T-helper 2 cell treated with Interferon-gamma antibody and Interleukin-4, amounts not matched to agents 100 ng/mL and 5 ng/mL, for 36 hours (primary cell): ENCODE measurements at places on chromosomes 12 and 14. TPM values are rescaled to one million over a fixed set of nuclear protein-coding genes. Genes with fewer than 3 reads are reported as not detected.

Gene GPR135
- total RNA-seq = 1.6 and 1.9 TPM in 2 replicates

Gene TCP11L2
- 10.4 and 10.5 TPM in 2 replicates for total RNA-seq

Gene TROAP
- 77.6 and 79.0 TPM in 2 replicates for total RNA-seq

Gene NANOG
- total RNA-seq = not detected in 2 replicates

Gene SMARCC2
- 136 and 141 TPM in 2 replicates for total RNA-seq

Gene RASAL1
- 0.09 and 0.14 TPM in 2 replicates for total RNA-seq

Gene MYF6
- total RNA-seq = not detected in 2 replicates

Gene TMEM63C
- total RNA-seq = 0.43 and 0.80 TPM in 2 replicates

Gene TWF1
- 28.6 and 32.2 TPM in 2 replicates for total RNA-seq

Gene AVPR1A
- total RNA-seq = not detected in 2 replicates

Gene KRT3
- not detected in 2 replicates for total RNA-seq

Gene CRACR2A
- total RNA-seq = 36.5 and 39.2 TPM in 2 replicates

Gene SLC35F4
- total RNA-seq = not detected in 2 replicates

Gene SLCO1B1
- total RNA-seq = not detected in 2 replicates

Gene SYCP3
- 0.93 and 1.2 TPM in 2 replicates for total RNA-seq

Gene SERPINA10
- total RNA-seq = not detected in 2 replicates

Gene LRIG3
- 0.05 TPM in 1 of 2 replicates, not detected in the other for total RNA-seq

Gene DPF3
- 2.5 and 2.7 TPM in 2 replicates for total RNA-seq

Gene CLEC12A
- total RNA-seq = 1.8 TPM in 2 replicates

Gene GPR137C
- total RNA-seq = 0.34 and 0.50 TPM in 2 replicates

Gene C12orf75
- 300 and 311 TPM in 2 replicates for total RNA-seq

Gene TEX52
- 0.16 TPM in 1 of 2 replicates, not detected in the other for total RNA-seq

Gene TPPP2
- not detected in 2 replicates for total RNA-seq

Gene PTPRO
- total RNA-seq = 3.5 and 4.0 TPM in 2 replicates

Gene TBX3
- total RNA-seq = not detected in 2 replicates

Gene RNASE3
- not detected in 2 replicates for total RNA-seq

Gene SUOX
- 9.6 and 10.3 TPM in 2 replicates for total RNA-seq

Gene SYNE3
- total RNA-seq = 51.8 and 52.8 TPM in 2 replicates

Gene MYH6
- total RNA-seq = 0.05 TPM in 1 of 2 replicates, not detected in the other

Gene FBXO33
- total RNA-seq = 16.3 and 16.4 TPM in 2 replicates

Gene CLEC1A
- total RNA-seq = not detected in 2 replicates

Gene CALM1
- total RNA-seq = 793 and 812 TPM in 2 replicates
